ENCODE measurements at places on chromosomes 1 and 21. TPM values are rescaled to one million over a fixed set of nuclear protein-coding genes. Genes with fewer than 3 reads are reported as not detected.

Gene BEND5
- total RNA-seq = 1.0 TPM

Gene PTPN14
- total RNA-seq = 1.0 TPM

- no peak for DNase-seq
Observed at GRCh38 chr1:240682166-240682858, 70.4 kb upstream of the GREM2 start.

- DNase-seq = peak; percentile 92
Observed at GRCh38 chr1:205849619-205850355, at the start of gene PM20D1. Gene PM20D1 (minus strand): TSS chr1:205850132. CDS start chr1:205850072, 60 bp downstream.

DNA sequence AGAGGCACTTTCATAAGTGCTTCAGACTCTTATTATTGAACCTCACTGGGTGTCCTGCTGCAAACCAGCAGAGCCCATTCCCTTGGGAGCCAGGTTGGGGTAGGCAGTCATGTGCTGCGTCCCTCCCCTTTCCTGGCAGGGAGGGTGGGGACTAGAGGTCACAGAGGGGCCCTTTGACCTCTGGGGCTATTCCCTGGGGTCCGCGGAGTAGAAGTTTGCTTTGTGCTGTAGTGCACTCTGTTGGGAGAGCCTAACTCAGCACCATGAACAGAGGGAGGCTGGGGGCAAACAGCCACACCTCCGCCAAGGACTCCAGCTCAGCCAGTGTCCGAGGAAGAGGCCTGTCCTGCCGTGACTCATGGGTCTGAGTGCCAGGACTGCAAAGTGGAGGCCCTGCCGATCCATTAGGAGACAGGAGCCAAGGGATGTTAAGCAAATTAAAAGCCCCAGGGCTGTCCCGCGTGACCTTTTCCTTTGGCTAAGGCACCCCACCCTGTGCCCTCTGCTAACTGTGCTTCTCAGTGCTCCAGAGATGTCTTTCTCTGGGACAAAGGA is 3.0 kb upstream of the IGSF21 start:
- no peak for DNase-seq

GRCh38 chr1:236140705-236141446 is 1.5 kb upstream of the GPR137B start:
- DNase-seq = no peak

Gene CR1L
- not detected for total RNA-seq

Gene AADACL4
- total RNA-seq = not detected

DNA sequence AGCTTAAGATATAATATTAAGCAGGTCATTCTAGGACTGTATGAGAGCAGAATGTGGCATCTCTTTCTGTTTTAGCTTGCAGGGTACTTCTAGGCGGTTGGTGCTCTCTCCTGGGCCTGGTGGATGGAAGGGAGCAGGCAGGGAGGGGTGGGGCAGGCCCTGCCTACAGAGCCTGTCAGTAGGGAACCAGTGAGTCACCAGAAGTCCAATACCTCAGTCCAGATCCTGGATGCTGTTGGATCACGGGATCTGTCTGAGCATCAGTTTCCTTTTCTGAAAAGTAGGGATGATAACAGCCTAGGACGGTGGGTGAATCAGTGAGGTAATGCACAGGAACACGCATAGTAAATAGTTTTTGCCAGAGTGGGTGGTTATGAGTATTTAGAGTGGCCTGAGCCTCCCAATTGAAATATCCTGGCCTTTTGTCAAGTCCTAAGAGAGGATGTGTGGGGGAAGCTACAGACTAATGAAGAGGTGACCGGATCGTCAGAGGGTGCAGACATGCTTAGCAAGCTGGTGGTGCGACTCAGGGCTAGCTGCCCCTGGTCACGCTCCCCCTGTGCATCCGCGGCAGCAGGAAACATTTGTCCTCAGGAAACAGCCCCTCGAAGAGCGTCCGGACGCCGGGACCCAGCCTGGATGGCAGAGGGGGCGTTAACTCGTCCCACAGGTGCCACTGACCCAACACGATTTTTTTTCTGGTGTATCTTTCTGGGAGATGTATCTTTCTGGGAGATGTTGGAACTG is 23.9 kb downstream of the NAV1 start:
- DNase-seq = no peak

Gene ATP1A4
- not detected for total RNA-seq

Gene SERBP1
- total RNA-seq = 398 TPM

Gene KRTAP20-1
- total RNA-seq = not detected

Gene WNT9A
- 0.07 TPM for total RNA-seq

Gene DMBX1
- 0.10 TPM for total RNA-seq

GRCh38 chr21:14961502-14961901 is 103.3 kb downstream of the NRIP1 start:
- DNase-seq = no peak

DNA sequence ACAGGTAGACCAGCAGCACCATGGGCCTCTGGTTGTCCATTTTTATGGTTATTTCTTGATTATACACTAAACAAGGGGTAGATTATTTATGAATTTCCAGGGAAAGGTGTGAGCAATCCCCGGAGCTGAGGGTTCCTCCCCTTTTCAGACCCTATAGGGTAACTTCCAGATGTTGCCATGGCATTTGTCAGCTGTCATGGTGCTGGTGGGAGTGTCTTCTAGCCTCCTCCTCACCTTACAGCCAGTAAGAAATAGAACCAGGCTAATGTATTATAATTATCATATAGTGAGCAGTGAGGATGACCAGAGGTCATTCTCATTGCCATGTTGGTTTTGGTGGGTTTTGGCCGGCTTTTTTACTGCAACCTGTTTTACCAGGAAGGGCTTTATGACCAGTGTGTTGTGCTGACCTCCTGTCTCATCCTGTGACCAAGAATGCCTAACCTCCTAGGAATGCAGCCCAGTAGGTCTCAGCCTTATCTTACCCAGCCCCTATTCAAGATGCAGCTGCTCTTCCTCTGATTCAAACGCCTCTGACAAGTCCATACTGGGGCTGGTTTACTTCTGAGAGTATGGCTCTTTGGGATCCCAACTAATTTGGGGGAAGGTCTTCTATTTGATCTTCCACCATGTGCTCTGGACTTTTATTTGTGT is 13.5 kb upstream of the TINAGL1 start:
- no peak for DNase-seq

GRCh38 chr21:41759214-41759840 is 7.5 kb downstream of the RIPK4 start:
- no peak for DNase-seq

Gene ZNF648
- total RNA-seq = not detected

Gene GNAT2
- 0.31 TPM for total RNA-seq

DNA sequence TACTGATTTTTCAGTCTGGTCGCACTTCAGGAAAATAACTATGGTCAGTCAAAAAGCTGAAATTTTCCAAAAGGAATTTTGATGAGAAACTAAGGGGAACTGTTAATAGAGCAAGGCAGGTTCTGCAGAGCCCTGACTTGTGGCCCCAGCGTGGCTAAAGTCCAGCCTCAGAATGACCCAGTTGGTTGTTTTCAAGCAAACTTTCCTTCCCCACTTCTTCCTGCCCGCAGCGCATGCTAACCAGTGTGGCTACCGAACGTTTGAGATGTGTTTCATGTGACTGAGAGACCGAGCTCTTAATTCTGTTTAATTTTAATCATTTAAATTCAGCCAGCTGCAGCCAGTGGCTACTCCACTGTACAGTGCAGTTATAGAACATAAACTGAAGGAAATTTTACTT is 6.2 kb upstream of the IL10RB start:
- DNase-seq = peak; percentile 27

DNA sequence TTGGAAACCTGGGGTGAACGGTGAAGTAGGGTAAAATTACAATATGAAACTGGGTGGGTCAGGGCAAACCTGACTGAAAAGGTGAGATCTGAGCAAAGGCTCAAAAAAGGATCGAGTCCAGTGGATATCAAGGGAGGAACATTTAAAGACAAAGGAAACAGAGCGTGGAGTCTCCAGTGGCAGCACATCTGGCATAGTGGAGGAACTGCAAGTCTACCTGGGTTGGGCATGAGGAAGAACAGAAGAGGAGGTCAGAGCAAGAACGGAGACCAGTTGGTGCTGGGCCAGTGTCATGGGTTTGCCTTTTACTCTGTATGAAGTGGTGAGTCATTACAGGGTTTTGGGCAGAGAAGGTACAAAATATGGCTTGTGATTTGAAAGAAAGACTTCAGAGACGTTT is 163.7 kb downstream of the NTPCR start:
- no peak for DNase-seq

GRCh38 chr1:106879538-106879937 is 176.9 kb upstream of the PRMT6 start:
- no peak for DNase-seq

GRCh38 chr1:9659328-9659727 is 7.8 kb downstream of the PIK3CD start:
- DNase-seq = no peak

DNA sequence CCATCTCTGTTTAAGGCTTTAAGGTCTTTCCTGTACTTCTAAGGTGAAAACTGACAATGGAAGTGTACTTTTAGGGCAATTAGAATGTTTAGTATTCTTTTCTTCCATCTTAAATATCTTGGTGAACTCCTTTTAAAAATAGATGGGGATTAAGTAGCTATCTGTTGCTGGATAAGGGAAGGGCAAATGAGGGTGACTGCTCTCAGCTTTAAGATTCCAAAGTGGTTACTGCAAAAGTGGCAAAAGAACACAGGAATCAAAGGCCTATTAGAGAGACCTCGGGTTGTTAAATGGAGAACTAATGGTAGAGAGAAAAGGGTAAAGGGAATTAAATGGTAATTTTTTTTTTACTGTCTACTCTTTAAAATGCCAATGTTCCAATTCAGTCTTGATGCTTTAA is 774.1 kb upstream of the B3GALT2 start:
- DNase-seq = no peak

GRCh38 chr21:14382486-14382834 is 486 bp downstream of the HSPA13 start:
- DNase-seq = peak; percentile 77

Gene RGS8
- not detected for total RNA-seq

DNA sequence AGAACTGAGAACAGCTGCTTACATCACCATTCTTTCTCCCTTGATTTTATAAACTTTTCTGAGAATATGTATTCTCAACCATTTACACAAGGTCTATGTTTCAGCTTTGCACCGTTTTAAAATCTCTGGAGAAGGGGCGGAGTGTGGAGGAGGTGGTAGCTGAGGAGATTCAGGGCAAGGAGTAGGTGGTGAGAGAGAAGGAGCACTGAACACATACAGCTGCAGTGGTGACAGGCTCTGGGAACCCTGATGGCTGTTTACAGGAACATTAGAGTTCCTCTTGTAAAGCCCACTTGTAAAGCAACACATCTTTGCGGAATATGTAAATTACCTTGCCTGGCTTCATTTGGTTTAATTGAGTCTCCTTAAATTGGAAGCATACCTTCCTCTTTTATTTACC is 89.7 kb downstream of the SMYD2 start:
- DNase-seq = no peak

- DNase-seq = peak; percentile 68
Observed at GRCh38 chr1:234758851-234759250, 148.9 kb upstream of the IRF2BP2 start.

- no peak for DNase-seq
Observed at GRCh38 chr1:235940285-235940684, 73.6 kb upstream of the LYST start.

Gene CTH
- 26.0 TPM for total RNA-seq

Gene THAP3
- 22.8 TPM for total RNA-seq

DNA sequence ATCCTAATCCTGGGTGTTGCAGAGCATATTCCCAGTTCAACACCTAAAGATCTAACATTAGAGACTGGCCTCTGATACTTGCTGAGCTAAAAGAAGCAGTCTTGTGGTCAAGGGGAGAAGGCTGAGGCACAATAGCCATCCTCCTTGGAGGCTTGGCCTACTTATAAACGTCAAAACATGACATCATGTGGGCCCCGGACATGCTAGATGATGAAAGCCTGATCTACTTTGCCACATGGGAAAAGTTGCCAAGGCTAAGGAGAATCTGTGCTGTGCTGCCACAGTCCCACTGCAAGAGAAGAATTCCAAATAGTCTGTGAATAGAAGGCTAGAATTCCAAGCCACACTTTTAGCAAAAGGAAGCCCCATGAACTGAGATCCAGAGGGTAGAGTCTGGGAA is 43.9 kb upstream of the SAMD13 start:
- no peak for DNase-seq

DNA sequence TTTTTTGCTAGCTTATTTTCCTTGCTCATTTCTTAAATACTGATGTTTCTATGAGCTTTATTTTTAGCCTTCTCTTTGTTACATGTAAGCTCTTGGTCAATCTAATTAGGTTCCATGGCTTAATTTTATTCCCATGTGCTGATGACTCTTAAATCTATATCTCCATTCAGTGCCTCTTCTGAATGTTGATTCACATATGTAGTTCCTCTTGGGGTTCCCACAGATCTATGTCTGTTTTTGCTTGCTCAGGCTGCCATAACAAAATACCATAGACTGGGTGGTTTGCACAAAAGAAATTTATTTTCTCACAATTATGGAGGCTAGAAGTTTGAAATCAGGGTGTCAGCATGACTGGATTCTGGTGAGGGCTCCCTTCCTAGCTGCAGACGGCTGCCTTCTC is 58.3 kb upstream of the PLA2G4A start:
- no peak for DNase-seq

DNA sequence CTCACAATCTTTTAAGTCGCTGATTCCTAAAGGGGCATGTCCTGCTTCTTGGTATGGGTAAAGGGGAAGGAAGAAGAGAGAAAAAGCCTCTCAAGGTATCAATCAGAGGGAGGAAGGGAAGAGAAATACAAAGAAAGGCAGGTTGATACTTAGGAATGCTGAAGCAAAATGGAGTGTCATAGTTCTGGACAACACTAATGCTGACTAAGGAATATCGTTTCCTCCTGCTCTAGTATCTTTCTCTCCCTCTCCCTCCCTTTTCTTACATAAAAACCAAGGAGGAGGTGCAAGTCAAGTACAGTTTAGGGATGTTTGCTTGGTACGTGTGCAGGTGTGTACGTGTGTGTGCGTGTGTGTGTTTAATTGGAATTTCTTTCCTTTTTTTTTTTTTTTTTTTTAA is 44.9 kb upstream of the IL12RB2 start:
- no peak for DNase-seq

- DNase-seq = no peak
Observed at GRCh38 chr1:167373986-167374385, 144.3 kb downstream of the CD247 start.

DNA sequence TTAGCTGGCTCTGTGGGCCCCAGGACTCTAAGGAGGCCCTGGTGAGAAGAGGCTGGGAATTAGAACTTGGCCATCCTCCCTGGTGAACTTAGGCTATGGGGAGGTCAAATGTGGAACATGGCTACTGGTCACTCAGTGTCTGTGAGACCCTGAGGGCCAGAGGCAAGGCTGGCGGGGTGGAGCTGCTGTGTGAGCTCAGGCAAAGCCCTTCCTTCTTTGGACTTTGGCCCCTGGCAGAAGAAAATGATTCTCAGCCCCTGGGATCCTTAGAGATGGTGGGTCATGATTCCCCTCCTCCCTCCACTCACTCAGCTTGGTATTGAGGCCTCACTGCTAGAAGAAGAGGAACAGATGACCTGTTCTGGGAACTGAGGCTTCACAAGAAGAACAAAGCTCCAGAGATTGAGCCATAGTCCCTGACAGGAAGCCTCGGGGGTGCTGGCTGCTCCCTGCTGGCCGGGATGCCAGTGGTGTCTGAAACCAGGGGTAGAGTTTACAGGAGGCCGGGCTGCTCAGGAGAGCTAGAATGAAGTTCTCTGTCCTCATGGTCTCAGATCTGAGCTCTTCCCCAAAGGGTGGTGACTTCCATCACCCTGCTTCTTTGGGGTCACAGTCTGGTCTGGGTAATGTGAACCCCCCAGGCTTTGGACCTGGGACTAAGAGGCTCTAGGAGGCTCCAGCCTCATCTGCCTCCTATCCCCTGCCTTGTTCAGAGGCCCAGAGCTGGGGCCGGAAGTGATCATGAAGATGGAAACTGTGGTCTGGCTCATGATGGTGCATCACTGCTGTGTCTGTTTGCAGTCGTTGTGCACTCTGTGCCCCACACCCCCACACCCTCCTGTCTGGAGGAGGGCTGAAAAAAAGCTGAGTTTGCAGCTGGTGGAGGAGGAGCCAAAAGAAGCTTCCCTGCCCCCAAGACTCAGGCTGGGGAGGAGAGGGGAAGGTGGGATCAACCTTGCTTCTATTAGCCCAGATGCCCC is 905 bp downstream of the BTBD19 start:
- peak; percentile 96 for DNase-seq

Data from activated CD4-positive, alpha-beta memory T cell treated with anti-CD3 and anti-CD28 coated beads for 36 hours (primary cell).